Thymus (tissue), 14 donors: ENCODE measurements at places on chromosomes 5 and 9. TPM values are rescaled to one million over a fixed set of nuclear protein-coding genes. Genes with fewer than 3 reads are reported as not detected.

Gene MAST4
- 17.0 TPM for total RNA-seq

Gene CCDC187
- total RNA-seq = 0.24 TPM

Gene QRFP
- total RNA-seq = 0.05 TPM

Gene C5orf46
- total RNA-seq = 0.14 TPM

Gene ZNF366
- total RNA-seq = 3.8 TPM

Gene LCN10
- 1.2 TPM for total RNA-seq

Gene DDX4
- total RNA-seq = 0.57 TPM

- DNase-seq = no peak
Measured at GRCh38 chr5:152374711-152375275, 30.3 kb downstream of the NMUR2 start.

DNA sequence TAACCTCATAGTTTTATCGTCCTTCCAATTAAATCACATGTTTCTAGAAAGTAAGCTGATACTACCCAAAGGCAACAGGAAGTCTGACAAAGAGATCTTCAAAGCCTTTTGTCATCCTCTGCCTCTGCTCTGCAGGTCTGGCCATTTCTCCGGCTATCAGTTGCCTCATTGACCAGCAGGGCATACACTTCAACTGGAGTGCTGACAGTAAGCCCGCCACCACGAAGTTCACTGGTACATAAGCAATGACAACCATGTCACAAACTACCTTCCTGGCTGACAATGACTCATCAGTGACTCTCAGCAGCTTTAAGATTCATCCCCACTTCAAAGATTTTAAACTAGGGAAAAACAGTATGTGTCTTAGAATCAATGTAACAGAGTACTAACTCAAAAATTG lies 20.6 kb downstream of the SPTLC1 start:
- no peak for DNase-seq

- DNase-seq = no peak
Measured at GRCh38 chr5:145551714-145552113, 283.4 kb downstream of the PRELID2 start.

DNA sequence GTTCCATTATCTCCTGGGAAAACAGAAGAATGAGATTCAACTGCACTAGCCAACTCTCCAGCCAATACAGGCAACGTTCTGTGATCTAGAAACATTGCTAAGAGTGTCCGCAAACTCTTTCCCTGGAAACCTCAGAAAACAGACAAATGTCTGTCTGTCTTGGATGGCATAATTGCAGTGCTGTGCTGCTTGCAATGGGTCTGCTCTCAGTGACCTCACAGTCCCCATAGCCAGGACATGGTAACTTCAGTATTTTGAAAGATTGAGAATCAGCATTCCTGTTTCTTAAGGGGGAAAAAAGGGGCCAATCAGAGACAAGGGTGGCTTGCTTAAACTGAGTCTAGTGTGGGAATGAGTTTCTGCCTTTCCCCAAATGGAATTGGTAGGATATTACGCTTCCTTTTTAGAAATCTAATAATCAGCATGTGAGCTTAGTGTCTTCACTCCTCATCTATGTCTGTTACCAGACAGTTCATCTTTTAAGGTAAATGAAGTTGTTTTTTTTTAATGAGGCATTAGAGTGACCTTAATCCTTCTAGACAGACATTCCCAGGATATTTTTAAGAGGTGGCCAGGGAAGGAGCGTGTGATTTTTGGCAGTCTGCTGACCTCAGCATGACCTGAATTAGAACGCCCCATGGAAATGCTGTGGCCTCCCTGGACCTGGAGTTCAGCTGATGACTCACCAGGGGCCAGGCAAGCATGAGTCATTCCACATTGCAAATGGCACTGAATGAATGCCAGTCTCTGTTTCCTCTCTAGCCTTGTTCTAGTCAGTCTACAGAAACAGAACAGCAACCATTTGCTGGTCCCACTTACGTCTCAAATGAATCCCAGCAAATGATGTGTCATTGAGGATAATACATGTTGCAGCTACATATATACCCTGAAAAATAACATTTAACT lies 210.2 kb upstream of the ACTBL2 start:
- DNase-seq = no peak

- DNase-seq = no peak
Measured at GRCh38 chr9:6351737-6352136, 23.6 kb downstream of the TPD52L3 start.

- peak; percentile 25 for DNase-seq
Measured at GRCh38 chr5:66306105-66306843, 162.2 kb downstream of the SREK1 start.

DNA sequence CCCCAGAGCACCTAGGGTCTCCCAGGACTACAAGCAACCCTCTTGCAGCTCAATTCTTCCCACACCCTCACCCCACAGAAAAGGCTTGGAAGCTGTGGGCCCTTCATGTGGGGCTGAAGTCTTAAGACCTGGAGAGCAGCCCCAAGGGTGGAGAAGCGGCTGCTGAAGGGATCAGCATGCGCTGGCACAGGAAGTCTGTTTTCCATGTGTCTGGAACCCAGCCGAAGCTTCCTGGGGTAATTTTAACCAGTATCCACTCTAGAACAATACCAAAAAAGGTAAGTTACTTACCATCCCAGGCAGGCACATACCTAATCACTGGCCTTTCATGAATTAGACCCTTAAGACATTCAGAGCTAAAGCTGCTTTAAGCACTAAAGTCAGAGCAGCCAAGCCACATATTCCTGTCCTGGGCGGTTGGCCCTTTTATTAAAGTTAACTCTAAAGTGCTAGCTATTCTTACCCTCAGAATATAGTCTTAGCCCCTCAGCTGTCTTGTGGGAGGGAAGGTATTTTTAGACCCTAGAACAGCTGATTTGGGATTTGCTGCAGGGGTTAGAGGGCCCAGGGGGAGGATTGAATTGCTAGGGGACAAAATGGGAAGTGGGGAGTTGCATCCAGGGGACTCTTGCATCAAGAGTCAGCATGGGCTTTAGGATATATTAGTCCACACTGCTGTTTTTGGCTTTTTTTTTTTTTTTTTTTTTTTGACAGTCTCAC lies 6.9 kb downstream of the IL17B start:
- no peak for DNase-seq

DNA sequence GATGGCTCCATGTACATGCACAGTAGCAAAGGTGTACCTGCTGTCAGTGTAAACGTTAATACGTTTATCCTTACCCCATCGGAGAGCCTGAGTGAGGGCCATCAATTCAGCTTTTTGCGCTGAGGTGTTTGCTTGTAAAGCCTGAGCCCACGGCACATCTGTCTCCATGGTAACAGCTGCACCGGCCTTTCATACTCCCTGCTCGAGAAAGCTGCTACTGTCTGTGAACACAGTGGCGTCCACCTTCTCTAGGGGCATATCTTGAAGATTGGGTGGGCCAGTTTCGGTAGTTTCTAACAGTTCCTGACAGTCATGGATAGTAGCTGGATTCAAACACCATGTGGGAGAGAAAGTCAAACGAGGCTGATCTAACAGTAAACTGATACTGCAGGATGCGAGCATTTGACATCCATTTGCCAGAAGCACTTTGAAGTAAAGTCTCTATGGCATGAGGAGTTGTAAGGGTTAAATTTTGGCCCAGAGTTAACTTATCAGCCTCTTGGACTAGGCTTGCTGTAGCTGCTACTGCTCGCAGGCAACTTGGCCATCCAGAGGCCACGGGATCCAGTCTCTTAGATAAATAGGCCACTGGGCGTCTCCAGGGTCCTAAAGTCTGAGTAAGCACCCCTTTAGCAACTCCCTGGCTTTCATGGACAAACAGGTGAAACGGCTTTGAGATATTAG lies 21.0 kb upstream of the RHOBTB3 start:
- DNase-seq = no peak

- no peak for DNase-seq
Measured at GRCh38 chr9:108515856-108516255, 339.9 kb downstream of the ACTL7B start.

DNA sequence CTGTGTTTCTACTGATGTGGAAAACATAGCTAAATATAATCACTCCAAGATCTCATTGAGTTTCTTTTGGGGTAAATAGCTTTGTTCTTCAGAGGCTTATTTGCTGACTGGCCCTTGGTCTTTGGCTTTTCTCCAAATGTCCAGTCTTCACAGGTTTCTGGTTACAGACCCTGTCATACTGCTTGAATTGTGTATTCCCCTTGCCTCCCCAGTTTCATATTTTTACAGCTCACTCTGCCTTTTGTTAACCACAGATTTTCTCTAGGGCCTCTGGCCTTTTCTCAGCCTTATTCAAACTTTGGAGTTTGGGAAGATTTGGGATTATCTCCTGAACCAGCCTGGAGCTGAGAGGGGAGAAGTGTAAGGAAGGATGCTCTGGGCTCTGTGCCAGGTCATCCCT lies 23.9 kb downstream of the ISOC1 start:
- no peak for DNase-seq

GRCh38 chr9:137986268-137987099 lies 108.9 kb downstream of the CACNA1B start:
- no peak for DNase-seq
